ENCODE measurements at places on chromosomes 4 and X. TPM values are rescaled to one million over a fixed set of nuclear protein-coding genes. Genes with fewer than 3 reads are reported as not detected.

DNA sequence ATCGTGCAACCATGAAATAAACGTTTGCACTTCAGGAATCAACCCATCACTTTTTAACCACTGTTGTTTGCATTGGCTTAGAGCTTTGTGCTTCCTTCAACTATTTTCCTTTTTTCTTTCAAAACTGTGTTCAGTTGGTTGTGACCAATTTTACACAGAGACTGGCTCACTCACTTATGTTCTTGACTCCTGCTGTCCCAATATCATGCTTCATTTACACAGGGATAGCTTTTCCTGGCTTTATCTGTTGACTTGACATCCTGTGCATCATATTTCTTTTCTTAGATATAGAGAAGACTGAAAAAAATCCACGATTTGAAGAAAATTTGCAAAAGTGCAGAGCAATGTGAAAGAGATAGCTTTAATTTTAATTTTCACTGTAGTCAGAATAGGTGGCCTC is 38.8 kb downstream of the REPS2 start:
- no peak for DNase-seq
- H3K36me3 ChIP-seq: no peaks in the 10 kb centered on the region

DNA sequence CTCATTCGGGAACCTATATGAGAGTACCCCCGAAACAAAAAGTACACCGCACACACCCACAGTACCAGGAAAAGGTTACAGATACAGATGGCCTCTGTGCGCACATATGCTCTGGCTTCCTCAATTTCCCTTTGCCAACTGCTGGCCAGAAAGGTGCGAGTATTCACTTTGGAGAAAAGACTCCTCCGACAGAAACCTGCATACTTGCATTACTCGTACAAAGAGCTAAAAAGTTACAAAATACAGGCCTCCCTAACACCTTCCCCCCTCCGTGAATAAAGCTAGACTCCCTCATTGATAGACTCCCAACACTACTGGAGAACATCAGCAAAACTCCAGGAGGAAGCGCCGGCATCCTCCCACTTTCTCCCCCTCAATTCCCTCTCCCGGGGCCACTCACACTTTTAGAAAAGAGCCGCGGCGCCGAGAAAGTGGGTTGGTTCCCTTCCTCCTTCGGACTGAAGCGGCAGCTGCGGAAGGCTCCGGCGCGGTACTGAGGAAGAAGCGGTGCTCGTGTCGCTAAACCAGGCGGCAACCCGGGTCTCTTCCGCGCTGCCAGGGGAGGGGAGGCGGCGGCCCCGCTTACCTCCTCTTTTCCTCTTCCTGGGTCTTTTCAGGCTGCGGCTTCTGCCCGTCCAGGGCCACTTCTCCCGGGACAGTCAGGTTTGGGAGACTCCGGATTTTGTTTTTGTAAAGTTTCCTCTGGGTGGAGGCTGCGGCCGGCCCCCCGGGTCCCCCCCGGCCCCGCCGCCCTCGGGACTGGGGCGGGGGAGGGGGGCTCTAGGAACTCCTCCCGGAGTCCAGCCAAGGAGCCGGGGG is 1.1 kb downstream of the FBXW7 start:
- no peaks in the 10 kb centered on the region for H3K36me3 ChIP-seq
- no peaks in the 10 kb centered on the region for H3K27me3 ChIP-seq
- peak; percentile 57 for DNase-seq
- H3K4me1 ChIP-seq: peaks cover 16% of the 10 kb centered on the region

DNA sequence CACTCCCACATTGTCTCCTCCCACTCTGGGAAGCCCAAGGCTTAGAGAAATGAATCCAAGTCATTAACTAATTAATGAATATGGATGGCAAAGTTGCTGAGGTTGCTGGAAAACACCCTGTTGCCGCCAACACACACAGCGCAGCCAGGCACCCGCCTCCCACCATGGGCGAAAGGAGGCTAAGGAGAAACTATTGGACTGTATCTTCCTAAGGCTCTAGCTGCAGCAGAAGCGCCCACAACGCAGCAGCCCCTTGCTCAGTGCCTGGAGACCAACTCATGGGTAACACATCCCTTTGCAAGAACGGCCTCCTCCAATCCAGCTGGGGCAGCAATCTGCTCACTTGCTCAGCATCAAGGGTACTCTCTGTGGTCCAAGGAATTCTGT is 34.2 kb downstream of the TSC22D3 start:
- DNase-seq: no peak
- H3K4me3 ChIP-seq: no peak overlapping the region
- H3K27ac ChIP-seq: peak overlapping the region; percentile 96
- no peaks in the 10 kb centered on the region for H3K36me3 ChIP-seq

DNA sequence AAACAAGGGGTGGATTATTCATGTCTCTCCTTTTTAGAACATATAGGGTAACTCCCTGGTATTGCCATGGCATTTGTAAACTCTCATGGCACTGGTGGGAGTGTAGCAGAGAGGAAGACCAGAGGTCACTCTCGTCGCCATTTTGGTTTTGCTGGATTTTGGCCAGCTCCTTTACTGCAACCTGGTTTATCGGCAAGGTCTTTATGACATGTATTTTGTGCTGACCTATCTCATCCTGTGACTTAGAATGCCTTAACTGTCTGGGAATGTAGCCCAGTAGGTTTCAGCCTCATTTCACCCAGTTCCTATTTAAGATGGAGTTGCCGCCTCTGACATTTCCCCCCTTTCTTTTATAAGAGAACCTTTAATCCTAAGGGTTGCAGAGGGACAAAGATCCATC is 45.8 kb downstream of the MGST2 start:
- H3K27me3 ChIP-seq: no peaks in the 10 kb centered on the region
- DNase-seq: no peak
- no peaks in the 10 kb centered on the region for H3K36me3 ChIP-seq

- no peaks in the 10 kb centered on the region for H3K4me1 ChIP-seq
- H3K27me3 ChIP-seq: no peaks in the 10 kb centered on the region
- no peak for DNase-seq
- no peak overlapping the region for H3K4me3 ChIP-seq
- H3K27ac ChIP-seq: no peak overlapping the region
These were observed 402.9 kb downstream of the PCDH18 start for GRCh38 chr4:137129441-137129840.

GRCh38 chr4:126558596-126558995 is 1074.2 kb upstream of the INTU start:
- no peak for DNase-seq
- H3K36me3 ChIP-seq: no peaks in the 10 kb centered on the region
- no peaks in the 10 kb centered on the region for H3K27me3 ChIP-seq
- no peaks in the 10 kb centered on the region for H3K4me1 ChIP-seq
- H3K27ac ChIP-seq: no peak overlapping the region
- H3K4me3 ChIP-seq: no peak overlapping the region

STBD1 gene
- 34.2 TPM for total RNA-seq

DNA sequence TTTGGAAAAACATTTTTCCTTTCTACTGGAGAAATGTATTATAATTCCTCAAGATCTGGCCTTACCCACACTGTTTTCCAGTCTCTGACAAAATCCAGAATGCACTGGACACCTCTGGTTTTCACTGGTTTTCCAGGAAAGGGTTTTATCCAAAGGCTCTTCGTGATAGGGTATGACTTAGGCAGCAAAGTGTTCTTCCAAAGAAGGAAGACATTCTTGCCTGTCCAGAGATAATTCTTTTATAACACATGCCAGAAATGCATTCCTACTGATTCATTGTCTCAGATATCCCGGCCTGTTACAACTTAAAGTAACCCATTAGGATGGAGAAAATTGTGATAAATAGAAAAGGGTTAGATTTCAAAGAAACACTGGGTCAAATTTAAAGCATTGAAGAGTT is 2343.1 kb downstream of the PCDH7 start:
- no peaks in the 10 kb centered on the region for H3K4me1 ChIP-seq
- no peak overlapping the region for H3K4me3 ChIP-seq
- H3K27ac ChIP-seq: peak overlapping the region; percentile 18
- no peaks in the 10 kb centered on the region for H3K36me3 ChIP-seq

Data from hepatocyte (in vitro differentiated cells).